ENCODE measurements at places on chromosomes 16 and 17.

DNA sequence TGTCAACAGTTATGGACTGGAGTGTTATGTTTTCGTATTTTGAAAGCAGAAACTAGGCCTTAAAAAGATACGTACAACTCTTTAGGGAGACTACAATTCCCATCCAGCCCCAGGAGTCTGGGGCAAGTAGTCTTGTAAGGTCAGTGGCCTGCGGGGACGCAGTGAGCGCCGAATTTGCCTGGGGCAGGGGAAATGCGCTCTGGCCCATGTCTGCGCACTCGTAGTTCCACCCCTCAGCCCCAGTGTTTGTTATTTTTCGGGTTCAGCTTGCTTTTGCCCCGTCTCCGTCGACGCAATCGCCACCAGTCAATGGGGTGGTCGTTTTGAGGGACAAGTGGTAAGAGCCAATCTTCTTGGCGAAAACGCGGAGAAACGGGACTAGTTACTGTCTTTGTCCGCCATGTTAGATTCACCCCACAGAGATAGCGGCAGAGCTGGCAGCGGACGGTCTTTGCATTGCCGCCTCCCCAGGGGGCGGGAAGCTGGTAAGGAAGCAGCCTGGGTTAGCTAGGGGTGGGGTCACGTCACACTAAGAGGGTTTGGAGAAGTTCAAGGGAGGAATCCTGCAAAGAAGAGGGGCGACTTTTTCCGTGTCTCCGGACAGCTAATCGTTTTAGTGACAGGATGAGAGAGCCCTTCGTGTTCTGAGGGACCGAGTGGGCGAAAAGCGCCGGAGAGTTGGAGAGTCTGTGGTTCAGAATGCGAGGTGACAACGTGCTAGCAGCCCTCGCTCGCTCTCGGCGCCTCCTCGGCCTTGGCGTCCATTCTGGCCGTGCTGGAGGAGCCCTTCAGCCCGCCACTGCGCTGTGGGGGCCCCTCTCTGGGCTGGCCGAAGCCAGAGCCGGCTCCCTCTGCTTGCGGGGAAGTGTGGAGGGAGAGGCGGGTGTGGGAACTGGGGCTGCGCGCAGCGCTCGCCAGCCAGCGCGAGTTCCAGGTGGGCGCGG is 1.1 kb upstream of the BRCA1 start:
- no peak for DNase-seq

- DNase-seq, result no peak
These were observed 132.8 kb downstream of the LAT start for GRCh38 chr16:29117631-29118030.

DNA sequence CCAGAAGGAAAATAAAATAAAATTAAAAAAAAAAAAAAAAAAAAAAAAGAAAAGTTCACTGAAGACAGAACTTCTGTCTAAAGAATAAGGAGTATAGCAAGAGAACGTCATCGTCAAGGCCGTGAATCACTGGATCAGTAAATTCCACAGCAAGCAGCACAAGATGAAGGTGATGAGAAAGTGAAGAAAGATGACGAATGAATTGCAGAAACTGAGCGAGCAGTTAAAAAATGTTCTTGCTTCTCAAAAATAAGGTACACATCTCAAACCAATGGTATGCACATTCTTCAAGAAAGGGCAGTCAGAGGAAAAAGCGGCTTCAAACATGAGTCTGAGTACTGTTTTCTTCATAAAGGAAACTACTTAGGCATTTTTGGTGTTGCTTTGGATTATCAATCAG is 104.7 kb downstream of the SMG6 start:
- DNase-seq, result no peak

- DNase-seq, result no peak
These were observed 250.1 kb downstream of the C16orf95 start for GRCh38 chr16:87067003-87067556.

GRCh38 chr17:31738067-31738466 is 121.0 kb downstream of the COPRS start:
- no peak for DNase-seq

DNA sequence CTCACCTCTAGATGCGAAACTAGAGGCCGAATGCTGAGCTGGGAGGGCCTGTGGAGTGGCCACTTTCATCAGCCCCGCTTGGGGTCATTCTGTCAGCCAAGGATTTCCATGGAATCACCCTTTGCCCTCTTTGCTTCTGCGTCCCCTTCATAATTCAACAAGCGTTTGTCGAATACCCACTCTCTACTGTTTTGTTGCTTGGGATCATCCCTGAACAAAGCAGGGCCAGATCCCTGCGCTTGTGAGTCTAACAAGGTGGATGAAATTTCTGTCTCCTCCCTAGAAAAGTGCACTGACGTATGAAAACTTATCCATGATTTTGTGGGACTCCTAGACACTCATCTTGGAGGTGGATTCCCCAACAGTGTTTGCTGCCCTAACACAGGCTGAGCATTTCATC is 3.3 kb upstream of the SLC12A3 start:
- no peak for DNase-seq

GRCh38 chr16:79750311-79750710 is 149.8 kb upstream of the MAF start:
- no peak for DNase-seq
